ENCODE measurements at places on chromosomes 11 and 22.

GRCh38 chr11:120912504-120912903 is 111.4 kb upstream of the TBCEL start:
- DNase-seq: no peak

DNA sequence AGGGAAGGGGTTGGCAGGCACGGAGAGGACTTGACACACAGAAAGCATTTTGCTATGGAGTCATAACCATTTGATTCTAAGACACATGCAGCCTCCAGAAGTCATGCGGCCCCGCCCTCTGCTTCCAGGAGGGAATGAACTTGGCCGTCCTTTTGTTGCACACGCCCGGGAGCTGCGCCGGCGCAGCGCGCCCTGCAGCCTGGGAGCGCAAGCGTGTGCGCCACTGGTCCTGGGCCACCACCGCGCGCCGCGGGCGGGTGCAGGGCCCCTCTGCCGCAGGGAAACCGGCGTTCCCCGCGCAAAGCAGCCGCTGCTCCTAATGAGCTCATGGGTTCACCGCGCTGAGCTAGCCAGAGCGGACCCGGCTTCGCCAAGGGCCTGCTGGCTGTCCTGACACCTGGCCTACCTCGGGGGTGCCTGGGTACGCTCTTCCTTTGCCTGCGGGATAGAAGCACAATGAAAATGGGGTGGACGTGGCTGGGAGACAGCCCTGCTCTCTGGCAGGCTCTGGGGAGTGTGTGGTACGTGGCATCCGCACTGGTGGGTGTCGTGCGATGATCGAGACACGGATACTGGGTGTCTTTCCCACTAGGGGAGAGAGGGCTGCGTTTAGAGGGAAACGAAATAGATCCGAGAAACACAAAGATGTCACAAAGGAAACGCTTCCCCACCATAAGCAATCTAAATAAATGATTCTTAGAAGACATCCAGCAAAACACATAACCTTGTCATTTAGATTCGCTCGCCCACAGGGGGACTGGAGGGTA is 669 bp downstream of the MICAL3 start:
- DNase-seq: peak; percentile 19

GRCh38 chr11:9144828-9145227 is 53.4 kb upstream of the SCUBE2 start:
- DNase-seq: no peak

GRCh38 chr22:30782613-30783012 is 87.9 kb downstream of the OSBP2 start:
- no peak for DNase-seq

DNA sequence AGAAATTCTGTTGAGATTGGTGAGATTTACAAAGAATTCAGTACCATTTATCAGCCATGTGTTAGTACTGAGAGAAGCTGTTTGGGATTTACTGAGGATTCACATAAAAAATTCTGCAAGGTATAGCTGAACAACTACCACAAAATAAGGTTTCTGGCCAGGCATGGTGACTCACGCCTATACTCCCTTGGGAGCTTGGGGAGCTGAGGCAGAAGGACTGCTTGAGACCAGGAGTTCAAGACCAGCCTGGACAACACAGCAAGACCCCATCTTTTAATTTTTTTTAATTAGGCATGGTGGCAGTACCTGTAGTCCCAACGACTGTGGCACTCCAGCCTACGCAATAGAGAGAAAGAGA is 86.7 kb downstream of the SIK3 start:
- no peak for DNase-seq

DNA sequence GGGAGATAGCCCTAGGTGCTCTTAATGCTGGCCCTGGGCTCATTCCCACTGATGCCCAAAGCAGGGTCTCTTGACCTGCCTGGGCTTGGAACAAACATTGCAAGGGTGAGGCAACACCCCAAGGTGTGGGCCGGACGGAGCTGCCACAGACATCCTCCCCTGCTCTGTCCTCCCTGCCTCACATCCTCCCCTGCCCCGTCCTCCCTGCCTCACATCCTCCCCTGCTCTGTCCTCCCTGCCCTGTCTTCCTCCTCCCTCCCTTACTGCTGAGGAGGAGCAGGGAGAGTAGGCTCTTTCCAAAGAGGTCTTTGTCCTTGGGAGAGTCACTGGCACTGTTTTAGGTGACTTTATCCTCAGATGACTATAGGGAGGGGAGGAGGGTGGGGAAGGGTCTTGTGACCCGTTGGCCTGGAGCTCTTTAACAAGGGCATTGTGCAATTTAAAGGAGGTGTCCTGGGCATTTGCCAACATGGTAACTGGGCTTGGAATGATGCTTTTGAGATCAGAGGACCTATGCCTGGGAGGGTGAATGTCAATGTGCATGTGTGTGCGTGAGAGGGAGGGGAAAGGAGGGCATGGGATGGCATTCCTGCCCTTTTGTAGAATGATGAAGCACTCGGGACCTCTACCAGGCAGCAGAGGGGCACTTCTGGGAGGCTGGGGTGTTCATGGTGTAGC is 700 bp downstream of the FAM180B start:
- DNase-seq: no peak

DNA sequence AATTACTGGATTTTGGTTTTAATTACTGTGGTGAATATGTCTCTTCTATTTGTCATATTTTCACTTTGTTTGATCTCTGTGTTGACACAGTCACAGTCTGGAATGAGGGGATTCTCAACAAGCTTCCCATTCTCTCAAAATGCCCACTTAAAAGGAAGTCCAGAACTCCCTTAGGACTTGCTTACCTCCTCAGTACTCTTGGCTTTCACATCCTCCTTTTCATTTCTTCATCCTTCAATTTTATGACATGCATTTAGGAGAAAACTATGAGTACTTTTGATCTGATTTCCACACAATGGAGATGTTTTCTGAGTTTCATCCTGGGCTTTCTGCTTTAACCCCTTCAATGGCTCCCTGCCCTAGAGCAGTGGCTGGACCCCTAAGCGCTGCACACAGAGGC is 49.3 kb upstream of the FLI1 start:
- no peak for DNase-seq

GRCh38 chr22:46370584-46371291 is 35.2 kb downstream of the TRMU start:
- no peak for DNase-seq

GRCh38 chr22:26127126-26127525 is 42.1 kb upstream of the SEZ6L start:
- DNase-seq: no peak

- no peak for DNase-seq
Measured at GRCh38 chr11:8719211-8719649, 36.6 kb downstream of the RPL27A start.

DNA sequence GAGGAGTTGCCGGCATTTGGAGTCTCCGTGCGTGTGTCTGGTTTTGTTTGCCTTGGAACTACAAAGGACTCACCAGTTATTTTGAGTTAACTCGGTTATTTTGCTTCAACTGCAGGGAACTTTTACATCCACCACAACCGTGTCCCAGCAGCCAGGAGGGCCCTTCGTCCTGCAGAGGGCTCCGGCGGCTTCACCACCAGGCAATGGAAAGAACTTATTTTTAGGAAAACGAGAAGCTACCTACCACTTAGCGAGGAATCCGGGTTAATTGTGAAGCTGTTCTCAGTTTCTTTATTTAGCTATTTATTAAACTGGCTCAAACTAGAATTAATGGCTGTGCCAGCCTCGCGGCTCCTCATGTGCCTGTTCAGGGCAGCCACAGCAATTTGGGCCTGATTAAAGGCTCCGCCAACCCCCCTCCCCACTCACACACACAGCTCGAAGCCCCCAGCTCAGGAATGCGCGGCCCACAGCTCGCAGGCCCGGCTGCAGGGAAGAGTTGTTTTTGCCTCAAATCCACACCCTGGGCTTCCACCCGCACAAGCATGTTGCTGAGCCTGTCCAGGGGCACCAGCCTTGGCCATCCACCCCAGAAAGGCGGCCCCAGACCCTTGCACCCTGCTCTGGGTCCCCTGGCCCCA is 55.9 kb upstream of the FGF3 start:
- no peak for DNase-seq

DNA sequence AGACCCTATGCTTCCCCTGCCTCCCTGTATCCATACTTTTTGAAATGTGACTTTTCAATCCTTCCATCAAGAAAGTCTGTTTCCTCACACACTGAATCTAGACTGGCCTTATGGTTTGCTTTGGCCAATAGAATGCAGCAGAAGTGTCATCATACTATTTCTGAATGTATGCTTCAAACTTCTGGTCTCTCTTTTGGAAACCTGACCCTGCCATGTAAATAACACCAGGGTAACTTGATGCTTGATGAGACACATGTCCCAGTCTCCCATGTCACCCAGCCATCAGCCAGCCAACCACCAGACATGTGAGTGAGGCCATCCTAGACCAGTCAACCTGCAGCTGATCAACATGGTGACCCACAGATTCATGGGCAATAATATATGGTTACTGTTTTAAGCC is 29.7 kb upstream of the CAVIN3 start:
- no peak for DNase-seq

DNA sequence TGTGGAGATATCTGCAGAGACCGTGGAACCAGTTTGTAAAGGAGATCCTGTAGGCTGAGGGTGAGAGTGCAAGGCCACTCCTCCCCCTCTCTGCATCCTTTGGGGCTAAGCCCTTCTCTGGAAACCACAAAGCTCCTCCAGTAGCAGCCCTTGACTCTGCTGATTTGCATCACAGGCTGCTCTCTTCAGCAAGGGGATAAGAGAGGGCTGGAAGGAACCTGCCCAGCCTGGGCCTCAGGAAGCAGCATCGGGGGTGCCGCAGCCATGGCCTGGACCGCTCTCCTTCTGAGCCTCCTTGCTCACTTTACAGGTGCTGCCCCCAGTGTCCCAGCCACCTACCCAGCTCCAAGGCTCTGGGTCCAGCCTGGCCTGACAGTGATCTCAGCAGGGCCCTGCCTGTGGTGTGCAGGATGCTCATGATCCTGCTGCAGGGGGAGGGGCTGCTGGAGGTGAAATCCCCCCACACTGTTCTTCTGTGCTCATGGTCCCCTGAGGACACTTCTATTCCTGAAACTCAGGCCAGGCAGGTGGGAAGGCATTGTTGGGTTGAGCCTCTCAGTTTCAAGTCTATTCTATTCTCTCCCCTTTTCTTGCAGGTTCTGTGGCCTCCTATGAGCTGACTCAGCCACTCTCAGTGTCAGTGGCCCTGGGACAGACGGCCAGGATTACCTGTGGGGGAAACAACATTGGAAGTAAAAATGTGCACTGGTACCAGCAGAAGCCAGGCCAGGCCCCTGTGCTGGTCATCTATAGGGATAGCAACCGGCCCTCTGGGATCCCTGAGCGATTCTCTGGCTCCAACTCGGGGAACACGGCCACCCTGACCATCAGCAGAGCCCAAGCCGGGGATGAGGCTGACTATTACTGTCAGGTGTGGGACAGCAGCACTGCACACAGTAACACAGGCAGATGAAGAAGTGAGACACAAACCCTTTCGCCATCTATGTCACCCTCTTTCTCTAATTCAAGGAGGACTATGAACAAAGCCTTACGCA is 68.5 kb upstream of the IGLL5 start:
- no peak for DNase-seq

DNA sequence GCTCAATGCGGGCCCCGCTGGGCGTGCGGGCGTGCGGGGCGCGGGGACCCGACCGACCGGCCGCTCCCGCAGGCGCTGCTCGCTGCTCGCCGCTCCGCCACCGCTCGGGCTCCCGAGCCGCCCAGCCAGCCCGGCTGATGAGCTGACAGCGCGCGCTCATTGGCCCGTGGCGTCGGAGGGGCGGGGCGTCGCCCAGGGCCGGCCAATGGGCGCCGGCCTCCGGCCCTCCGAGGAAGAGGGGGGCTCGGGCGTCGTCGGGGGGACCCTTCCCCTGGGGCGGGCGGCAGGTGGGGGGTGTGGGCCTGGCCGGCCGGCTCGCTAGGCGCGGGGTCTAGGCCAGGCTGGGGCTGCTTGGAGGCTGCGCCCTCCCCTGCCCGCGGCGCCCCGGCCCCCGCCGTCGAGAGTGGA is at the start of gene SCUBE1:
Gene SCUBE1, minus strand, starts transcription at position 111 of the 408 bp plus-strand sequence. CDS start 111 bp downstream, outside the sequence.
- no peak for DNase-seq

- no peak for DNase-seq
Measured at GRCh38 chr11:9787260-9787659, 123.4 kb downstream of the SWAP70 start.

DNA sequence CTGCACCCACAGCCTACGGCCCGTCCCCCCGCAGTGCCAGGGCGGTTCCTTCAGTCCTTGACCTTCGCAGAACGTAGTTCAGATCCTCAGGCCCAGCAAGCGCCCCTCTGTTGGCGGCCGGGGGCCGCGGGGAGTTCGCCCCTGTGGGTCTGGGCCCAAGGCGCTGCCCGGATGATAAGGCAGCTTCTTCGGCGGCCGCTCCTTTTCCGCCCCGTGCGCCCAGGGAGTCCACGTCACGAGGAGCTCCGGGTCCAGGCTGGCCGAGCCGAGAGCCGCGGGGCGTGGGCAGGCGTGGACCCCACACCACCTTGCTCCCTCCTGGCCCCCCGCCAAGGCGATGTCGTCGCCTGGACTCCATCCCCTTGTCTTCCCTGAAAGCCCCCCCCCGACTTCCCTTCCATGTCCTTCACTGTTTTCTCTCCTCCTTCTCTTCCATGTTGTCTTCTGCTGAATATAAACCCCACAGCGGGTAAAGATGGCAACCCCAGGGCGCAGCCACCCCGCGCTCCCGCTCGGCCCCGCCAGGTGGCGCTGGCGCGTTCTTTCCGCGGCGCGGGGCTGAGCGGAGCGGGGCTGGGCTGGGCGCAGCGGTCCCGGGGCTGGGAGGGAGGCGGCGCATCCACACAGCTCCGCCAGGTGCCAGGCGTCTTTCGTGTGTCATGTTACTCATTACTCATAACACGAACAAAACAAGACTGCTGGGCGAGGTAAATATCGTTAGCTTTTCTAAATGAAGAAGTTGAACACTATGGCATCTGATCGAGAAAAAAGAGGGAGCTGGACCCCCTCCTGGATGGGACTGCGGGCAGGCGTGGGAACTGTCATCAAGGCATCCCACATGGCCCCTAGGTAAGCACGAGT is 321.0 kb downstream of the NTM start:
- no peak for DNase-seq

GRCh38 chr22:31439808-31440207 is 40.4 kb downstream of the DRG1 start:
- no peak for DNase-seq
